ENCODE measurements at places on chromosomes 12 and 14. TPM values are rescaled to one million over a fixed set of nuclear protein-coding genes. Genes with fewer than 3 reads are reported as not detected.

GRCh38 chr12:57518920-57519795 is 1.2 kb downstream of the DDIT3 start:
- DNase-seq = no peak

The PLEKHG7 gene
- not detected for total RNA-seq

DNA sequence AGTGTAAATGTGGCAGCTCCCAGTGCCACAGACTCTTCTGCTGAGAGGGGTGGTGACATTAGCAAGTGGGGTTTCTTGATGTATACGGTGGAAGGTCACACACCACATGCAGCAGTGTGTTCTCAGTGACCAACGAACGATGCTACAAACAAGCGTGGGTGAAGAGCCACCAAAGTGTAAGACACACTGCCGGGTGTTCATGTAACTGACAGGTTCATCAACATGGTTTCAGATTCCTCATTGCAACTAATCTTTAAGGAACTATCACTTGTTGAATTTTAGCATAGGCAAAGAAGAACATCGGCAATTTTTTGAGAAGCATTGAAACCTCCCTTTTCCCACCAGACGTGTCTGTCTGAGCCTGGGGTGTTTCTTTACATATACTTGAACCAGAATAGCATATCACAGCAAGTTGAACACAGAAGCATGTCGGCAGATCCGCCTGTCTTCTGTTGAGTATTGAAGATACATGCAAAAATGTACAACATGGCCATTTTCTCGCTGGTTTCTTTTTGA is 58.8 kb downstream of the PPP2R5C start:
- DNase-seq = no peak

DNA sequence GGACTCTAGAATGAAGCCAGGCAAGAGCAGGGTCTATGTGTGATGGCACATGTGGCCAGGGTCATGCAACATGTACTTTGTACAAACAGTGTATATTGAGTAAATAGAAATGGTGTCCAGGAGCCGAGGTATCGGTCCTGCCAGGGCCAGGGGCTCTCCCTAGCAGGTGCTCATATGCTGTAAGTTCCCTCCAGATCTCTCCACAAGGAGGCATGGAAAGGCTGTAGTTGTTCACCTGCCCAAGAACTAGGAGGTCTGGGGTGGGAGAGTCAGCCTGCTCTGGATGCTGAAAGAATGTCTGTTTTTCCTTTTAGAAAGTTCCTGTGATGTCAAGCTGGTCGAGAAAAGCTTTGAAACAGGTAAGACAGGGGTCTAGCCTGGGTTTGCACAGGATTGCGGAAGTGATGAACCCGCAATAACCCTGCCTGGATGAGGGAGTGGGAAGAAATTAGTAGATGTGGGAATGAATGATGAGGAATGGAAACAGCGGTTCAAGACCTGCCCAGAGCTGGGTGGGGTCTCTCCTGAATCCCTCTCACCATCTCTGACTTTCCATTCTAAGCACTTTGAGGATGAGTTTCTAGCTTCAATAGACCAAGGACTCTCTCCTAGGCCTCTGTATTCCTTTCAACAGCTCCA is 39.6 kb downstream of the DAD1 start:
- no peak for DNase-seq

The GLT8D2 gene
- total RNA-seq = 2.4 TPM

DNA sequence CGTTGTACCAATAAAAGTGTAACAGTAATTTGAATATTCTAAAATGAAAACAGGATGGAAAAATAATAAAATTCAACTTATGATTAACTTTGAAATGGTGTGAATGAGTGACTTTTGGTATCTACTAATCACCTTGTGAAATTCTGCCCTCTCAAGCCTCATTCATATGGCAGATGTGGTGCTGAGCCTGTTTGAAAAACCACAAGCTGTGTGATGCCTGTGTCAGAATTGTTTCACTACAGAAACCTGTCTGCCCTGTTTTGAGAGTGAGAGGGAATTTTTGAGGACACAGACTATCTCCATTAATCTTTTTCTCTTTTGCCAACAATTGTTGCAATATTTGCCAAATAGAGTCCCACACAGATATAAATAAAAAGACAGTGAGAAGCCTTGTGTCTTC is 3.9 kb upstream of the RNU6-7 start:
- DNase-seq = no peak

DNA sequence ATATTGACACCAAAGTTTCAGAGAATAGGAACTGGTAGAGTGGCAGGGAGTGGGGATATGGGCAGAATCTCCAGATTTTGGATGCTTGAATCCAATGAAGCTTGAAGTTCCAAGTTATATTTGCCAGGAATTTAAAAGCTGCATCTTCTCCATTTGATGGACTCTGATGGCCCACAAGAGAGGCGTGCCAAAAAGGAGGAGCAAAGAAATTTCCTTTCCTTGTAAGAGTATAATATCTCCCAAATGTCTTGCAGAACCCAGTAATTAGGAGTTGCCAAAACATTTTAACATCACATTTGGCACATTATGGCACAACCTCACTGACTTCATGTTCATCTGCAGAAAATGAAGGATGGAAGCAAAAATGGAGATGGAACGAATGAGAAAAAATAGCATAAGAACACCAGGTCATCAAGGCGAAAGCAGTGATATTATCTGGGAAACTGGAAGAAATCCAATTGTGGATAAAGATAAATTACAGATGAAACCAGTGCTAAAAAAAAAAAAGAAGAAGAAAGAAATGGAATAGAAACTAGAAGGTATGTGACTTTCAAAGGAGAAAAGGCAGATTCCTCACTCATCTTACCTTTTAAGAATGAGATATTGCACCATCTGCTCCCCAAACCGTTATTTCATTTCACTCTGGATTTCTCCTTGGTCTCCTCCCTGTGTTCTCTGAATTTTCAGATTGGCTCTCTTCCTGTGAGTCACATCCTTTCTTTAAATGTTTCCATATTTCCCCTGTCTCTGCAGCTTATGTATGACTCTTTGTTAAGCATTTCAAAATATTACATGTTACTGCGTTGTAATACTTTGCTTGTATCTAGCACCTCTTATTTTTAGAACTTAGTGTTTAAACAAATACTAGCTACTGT is 13.5 kb upstream of the FLRT2 start:
- DNase-seq = no peak

- no peak for DNase-seq
Measured at GRCh38 chr12:96020314-96021003, 14.9 kb downstream of the LTA4H start.

- no peak for DNase-seq
Measured at GRCh38 chr14:95098984-95099599, 58.2 kb downstream of the DICER1 start.

GRCh38 chr12:42422785-42423184 is 96.8 kb downstream of the PPHLN1 start:
- DNase-seq = no peak

DNA sequence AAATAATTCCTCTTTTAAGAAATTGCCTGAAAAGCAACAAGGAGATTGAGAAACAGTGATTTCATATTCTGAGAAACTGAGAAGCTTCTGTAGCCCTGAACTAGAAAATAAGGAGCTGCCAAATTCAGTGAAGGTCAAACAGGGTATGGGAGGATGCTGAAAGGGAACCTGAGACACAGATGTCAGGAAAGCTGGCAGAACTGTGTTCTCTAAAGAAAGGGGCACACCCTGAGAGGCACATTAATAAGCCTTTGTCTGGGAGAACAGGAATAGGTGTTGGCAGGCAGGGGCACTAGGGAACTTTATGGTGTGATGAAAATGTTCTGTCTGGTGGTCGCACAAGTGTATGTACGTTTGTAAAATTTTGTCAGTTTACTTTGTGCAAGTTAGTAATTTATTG is 29.6 kb downstream of the VRK1 start:
- DNase-seq = no peak

The PPM1H gene
- 8.6 TPM for total RNA-seq

DNA sequence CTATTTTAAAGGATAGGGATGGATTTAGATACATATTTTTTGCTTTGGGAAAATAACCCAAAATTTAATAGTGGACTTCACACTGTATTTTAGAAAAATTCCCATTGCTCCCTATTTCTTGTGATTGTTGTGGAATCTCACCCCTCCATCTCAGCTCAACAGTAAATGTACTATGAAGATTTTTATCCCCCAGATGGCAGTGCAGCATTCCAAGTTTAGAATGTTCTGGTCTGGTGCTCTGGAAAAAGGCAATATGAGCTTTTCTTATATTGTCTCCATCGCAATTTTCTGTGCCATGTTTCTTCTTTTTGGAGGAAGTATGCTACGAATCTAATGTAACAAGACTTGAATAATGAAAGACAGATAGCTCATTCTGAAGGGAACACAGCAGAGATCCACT is 471.7 kb upstream of the SYT1 start:
- no peak for DNase-seq

DNA sequence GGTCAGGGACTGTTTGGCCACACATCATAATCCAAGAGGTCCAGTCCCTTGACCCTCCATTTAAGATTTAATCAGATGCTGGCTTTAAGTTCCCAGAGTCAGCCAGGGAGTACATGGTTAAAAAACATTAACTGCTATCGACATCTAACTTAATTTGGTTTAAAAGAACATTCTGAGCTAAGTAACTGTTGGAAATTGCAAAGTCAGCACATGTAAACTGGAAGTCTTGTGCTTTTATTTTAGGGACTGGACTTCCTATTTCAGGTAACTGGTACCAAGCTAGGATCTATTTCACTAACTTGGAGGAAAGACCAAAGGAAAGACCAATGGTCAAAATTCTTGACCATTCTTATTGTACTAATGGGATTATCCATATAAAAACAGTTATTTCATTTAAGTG is 40.6 kb downstream of the GNS start:
- DNase-seq = no peak

- DNase-seq = no peak
Measured at GRCh38 chr14:102500158-102500662, 9.4 kb downstream of the ANKRD9 start.

The TEX52 gene
- not detected for total RNA-seq

DNA sequence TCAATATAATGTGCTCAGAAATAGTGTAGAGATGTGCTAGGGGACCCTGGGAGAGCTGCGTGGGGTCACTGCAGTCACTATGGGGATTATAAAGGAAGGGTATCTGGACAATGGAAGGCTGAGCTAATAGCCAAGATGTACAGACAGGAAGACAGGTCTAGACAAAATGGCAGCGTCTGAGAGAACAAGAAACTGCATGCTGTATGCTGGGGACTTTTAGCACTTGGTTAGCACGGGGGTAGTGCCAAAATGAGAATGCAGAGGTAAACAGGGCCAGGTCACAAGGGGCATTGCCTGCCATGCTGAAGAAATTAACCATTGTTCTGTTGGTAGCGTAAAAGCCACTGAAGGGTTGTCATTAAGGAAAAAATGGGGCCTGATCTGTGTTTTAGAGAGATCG is 308.2 kb downstream of the EMP1 start:
- DNase-seq = no peak

DNA sequence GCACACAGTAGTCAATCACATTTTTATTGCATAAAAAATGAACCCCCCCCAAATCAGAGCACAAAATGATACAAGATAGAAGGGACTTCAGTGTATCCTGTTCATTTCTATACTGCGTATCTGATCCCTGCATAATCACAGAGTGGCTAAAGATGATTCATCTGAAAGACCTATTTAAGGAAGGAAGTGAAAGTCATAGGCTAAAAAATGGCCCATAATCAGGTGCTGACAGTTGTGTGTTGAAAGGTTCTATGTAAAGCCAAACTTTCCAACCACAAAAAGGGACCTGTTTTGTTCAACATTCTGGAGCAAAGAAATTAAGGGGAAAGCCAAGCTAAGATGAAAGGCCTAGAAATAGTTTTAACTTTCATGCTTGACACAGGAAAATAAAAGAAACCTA is 147.8 kb upstream of the ATP2B1 start:
- DNase-seq = no peak

GRCh38 chr14:50348933-50349332 is 36.8 kb downstream of the DMAC2L start:
- DNase-seq = no peak

The PRICKLE1 gene
- total RNA-seq = 7.5 TPM

GRCh38 chr14:89407856-89408255 is 9.2 kb downstream of the FOXN3 start:
- no peak for DNase-seq

The MARK3 gene
- total RNA-seq = 179 TPM

The PRR4 gene
- 34.6 TPM for total RNA-seq

- no peak for DNase-seq
Measured at GRCh38 chr14:77708749-77709148, 846 bp downstream of the SLIRP start.

DNA sequence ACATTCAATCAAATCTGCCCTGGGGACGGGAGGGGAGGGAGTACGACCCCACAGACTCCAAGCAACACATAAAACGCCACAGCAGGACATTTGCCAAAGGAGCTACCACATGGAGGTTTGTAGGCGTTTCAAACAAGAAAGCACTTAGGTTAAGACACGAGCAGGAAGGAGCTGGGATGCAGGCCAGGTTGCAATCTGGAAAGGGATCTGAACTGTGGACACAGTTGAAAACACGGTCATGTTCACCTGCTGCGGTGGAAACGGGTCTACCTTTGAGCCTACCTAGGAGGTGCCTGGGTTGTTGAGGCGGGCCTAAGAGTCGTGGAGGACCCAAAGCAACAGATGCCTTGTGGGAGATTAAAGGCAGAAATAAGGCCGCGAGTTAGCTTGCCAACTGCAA is 18.4 kb downstream of the PRKAB1 start:
- DNase-seq = no peak
